ENCODE measurements at places on chromosomes 3 and 15. TPM values are rescaled to one million over a fixed set of nuclear protein-coding genes. Genes with fewer than 3 reads are reported as not detected.
A peak's percentile ranks its signal among the peaks of the same experiment; 100 is the strongest.

DNA sequence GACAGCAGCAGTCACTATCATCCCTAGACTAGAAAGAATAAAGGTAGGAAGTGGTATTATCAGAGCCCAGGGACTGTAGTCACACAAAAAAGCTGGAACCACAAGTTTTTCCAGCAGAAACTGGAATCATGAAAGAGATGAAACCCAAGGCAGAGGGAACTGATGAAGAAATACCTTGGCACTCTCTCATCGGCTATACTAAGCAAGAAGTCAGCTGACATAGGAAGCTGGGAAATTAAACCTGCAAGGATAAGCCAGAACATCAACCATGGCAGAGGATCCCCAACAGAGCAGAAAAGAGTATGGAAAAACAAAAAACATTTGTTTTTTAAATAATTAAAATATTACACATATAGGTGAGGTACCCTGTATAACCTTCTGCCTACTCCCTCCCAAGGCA, 86.5 kb downstream of the AQR start:
- no peak for DNase-seq
- H3K36me3 ChIP-seq, result peaks cover 63% of the 10 kb centered on the region
- H3K27me3 ChIP-seq, result no peaks in the 10 kb centered on the region

DNA sequence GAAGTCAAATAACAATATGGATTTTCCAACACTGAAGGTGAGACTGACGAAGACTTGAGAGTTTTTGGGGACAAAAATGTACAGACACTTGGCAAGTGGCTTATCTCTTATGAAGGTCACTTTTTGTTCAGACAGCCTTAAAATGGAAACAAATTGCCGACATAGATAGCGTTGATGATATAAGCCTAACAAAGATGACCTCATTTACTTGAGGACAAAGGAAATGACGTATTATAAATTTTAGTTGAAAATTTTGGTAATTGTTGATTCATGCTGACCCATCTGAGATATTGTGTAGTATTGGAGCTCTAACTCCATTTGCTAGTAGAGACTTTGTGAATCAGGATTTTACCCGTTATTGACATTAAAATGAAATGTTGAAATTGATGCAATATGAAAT, 168.3 kb downstream of the SPATA16 start:
- DNase-seq, result no peak
- no peaks in the 10 kb centered on the region for H3K27me3 ChIP-seq
- H3K4me1 ChIP-seq, result no peaks in the 10 kb centered on the region
- H3K27ac ChIP-seq, result no peak overlapping the region
- H3K36me3 ChIP-seq, result no peaks in the 10 kb centered on the region
- no peak overlapping the region for H3K4me3 ChIP-seq

- DNase-seq, result no peak
- H3K27ac ChIP-seq, result no peak overlapping the region
- H3K4me3 ChIP-seq, result no peak overlapping the region
Observed at GRCh38 chr3:40035177-40035576, 225.8 kb downstream of the MYRIP start.

GRCh38 chr3:172209333-172210321, 170.2 kb downstream of the FNDC3B start:
- no peak for DNase-seq
- no peak overlapping the region for H3K4me3 ChIP-seq
- no peaks in the 10 kb centered on the region for H3K36me3 ChIP-seq
- H3K27me3 ChIP-seq, result no peaks in the 10 kb centered on the region
- no peak overlapping the region for H3K27ac ChIP-seq
- no peaks in the 10 kb centered on the region for H3K4me1 ChIP-seq

- H3K4me3 ChIP-seq, result no peak overlapping the region
- no peaks in the 10 kb centered on the region for H3K27me3 ChIP-seq
- H3K36me3 ChIP-seq, result no peaks in the 10 kb centered on the region
- H3K4me1 ChIP-seq, result peaks cover 42% of the 10 kb centered on the region
Observed at GRCh38 chr15:80070840-80071239, 11.4 kb downstream of the ZFAND6 start.

DNA sequence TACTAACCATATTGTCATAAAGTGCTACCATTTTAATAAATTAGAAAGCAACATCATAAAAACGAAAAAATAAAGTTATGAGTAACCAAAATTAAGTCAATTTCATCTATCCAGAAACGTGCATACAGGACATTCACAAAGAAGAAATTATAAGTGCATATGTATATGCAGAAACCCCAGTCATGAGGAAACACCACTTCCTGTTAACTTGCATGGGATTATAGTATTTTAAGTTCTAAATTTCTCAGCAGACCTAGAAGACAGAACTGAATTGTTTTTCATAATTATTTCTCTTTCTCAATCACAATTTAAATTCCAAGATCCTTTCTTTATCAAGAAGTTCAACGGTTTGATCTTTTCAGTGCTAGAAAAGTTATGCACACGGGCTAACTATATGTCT, 1.4 kb upstream of the KBTBD8 start:
- H3K27me3 ChIP-seq, result no peaks in the 10 kb centered on the region
- DNase-seq, result no peak
- peaks cover 27% of the 10 kb centered on the region for H3K4me1 ChIP-seq
- no peak overlapping the region for H3K27ac ChIP-seq

DNA sequence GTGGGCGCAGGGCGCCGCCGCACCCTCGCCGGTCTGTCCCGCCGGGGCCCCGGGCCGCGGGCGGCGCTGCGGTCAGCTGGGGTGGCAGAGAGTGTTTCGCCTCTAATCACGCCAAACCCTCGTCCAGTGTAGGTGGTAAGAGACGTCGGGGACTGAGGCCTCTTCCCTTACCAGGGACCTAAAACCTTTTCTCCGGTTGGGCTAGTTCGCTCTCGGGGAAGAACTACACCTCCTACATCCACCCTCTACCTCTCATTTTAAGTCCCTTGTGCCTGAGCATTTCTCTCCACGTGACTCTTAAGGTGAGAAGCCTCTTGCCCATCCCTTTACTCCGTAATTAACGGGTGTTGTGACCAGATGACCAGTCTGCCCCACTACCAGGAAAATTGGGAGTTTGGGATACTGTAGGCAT, 520 bp downstream of the TMEM42 start:
- H3K36me3 ChIP-seq, result no peaks in the 10 kb centered on the region
- H3K27ac ChIP-seq, result peak overlapping the region; percentile 85
- peaks cover 13% of the 10 kb centered on the region for H3K4me1 ChIP-seq
- DNase-seq, result no peak
- H3K4me3 ChIP-seq, result peak overlapping the region; percentile 93

DNA sequence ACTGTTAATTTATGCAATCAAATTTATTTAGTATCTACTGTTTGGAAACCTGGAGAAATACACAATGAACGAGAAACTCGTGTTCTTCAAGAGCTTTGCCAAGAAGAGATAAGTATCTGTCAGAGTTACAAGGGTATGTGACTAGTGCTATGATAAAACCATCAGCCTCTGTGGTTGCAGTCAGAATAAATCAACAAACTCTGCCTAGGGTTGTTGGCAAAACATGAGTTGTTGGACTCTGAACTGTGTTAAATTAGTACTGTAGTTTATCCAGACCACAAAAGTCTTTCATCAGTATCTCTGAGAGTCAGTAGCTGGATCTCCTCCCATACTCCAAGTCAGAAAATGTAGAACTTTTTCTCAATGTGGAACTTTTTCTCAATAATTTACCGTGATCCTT, 918.4 kb downstream of the NAALADL2 start:
- no peak for DNase-seq
- H3K4me3 ChIP-seq, result no peak overlapping the region
- no peaks in the 10 kb centered on the region for H3K4me1 ChIP-seq
- H3K36me3 ChIP-seq, result no peaks in the 10 kb centered on the region
- H3K27ac ChIP-seq, result no peak overlapping the region

DNA sequence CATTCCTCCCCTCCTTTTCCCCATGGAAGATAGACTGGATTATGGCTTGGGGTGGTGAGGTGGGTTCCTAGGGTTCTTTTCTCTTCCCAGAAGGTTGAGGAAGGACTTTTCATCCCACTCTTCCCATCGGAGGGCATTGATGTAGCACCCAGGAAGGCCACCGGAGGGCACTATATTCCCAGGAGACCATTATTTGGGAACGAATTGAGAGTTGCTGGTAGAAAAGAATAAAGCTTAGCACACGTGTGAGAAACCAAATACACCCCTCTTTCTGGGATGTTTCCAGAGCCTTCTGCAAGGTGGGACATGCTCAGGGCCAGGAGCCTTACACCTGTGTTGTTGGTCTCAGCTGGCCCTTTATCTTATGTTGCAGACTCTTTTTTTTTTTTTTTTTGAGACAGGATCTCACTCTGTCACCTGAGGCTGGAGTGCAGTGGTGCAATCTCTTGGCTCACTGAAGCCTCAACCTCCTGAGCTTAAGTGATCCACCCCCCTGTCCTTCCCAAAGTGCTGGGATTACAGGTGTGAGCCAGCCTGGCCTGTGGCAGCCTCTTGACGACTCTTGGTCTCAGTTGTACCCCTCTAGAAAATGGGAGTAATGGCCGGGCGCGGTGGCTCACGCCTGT, 6.3 kb upstream of the CDC25A start:
- H3K27ac ChIP-seq, result no peak overlapping the region
- H3K4me3 ChIP-seq, result no peak overlapping the region
- peak; percentile 62 for DNase-seq
- H3K4me1 ChIP-seq, result peaks cover 7% of the 10 kb centered on the region

DNA sequence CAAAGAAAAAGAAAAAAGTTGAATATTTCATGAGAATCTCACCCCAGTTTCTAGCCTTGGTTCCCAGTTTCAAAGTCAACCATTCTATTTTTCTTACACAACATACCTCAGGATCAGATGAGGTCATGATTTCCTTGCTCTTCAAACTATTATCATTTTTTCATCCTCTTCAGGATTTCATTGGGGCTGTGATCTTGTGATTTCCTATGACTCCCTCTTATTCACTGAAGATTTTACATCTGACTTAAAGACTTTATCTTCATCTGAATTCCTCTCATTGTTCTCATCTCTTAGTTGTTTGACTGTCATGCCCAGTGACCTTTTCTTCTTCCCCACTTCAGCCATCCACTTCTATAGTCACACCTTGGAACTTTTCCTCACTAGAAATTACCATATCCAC, 3.1 kb upstream of the C3orf33 start:
- H3K27ac ChIP-seq, result no peak overlapping the region
- H3K4me1 ChIP-seq, result peaks cover 3% of the 10 kb centered on the region
- no peaks in the 10 kb centered on the region for H3K27me3 ChIP-seq
- no peak for DNase-seq

DNA sequence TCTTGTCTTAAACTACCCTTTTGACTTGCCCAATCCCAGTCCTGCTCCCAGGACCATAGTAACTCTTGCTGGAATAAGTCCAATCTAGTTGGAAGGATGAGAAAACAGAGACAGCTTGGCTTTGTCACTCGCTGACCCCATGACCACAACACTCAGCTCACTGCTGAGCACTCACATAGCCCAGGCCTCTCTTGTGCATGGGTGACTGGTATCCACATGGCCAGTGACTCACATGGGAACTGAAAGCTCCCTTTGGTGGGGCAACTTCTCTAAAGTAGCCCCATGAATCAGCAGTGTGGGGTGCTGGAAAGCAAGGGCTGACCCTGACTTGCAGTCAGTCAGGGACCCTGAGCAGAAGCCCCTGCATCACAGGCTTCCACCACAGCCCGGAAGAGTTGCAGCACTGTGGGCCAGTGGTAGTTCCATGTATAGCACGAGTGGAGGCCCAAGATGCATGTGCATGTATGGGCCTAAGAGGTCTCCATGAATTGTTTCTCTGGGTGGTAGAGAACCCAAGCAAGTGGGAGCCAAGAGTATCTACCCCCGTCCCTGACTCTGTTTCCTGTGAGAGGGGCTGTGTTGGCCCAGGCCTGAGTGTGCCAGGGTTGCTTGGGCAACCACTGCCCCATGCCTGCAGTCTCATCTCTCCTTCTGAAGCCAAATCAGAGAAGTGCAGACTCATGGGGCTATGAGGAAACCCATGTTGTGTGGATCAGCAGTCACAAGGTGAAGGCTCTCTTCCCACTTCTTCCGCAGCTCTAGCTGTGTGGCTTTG, 62.1 kb upstream of the XCR1 start:
- H3K4me1 ChIP-seq, result peaks cover 50% of the 10 kb centered on the region
- DNase-seq, result peak; percentile 52
- no peak overlapping the region for H3K27ac ChIP-seq
- H3K27me3 ChIP-seq, result no peaks in the 10 kb centered on the region
- H3K36me3 ChIP-seq, result no peaks in the 10 kb centered on the region

GRCh38 chr15:80558631-80559319, 136.3 kb upstream of the ABHD17C start:
- DNase-seq, result no peak
- no peak overlapping the region for H3K27ac ChIP-seq
- H3K4me3 ChIP-seq, result no peak overlapping the region

DNA sequence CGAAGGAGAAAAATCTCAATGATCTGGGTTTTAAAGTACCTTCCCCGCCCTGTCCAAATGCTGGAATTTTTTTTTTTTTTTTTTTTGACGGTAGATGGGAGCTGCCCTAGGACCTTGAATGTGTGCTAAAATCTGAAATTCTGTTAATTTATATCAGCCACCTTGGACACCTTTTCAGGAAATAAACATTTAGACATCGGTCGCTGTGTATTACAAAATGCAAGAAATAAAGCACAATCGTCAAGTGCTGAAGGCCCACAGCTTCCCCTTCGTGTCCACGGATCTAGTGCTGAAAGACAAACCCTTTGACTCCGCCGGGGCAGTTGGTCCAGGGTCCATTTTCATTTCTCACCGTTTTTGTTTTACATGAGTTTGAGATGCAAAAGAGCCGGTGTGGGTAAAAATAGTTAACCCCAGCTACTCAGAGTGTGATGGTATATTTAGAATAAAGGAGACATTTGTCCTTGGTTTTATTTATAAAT, 90.2 kb upstream of the CHD2 start:
- peak; percentile 67 for DNase-seq
- H3K27ac ChIP-seq, result peak overlapping the region; percentile 99
- H3K4me1 ChIP-seq, result peaks cover 25% of the 10 kb centered on the region
- no peaks in the 10 kb centered on the region for H3K27me3 ChIP-seq

GRCh38 chr15:57551715-57552677, 39.7 kb upstream of the MYZAP start:
- no peak overlapping the region for H3K27ac ChIP-seq
- no peaks in the 10 kb centered on the region for H3K4me1 ChIP-seq
- no peak overlapping the region for H3K4me3 ChIP-seq
- no peaks in the 10 kb centered on the region for H3K36me3 ChIP-seq
- no peak for DNase-seq

GRCh38 chr3:121834157-121834670, 646 bp downstream of the IQCB1 start:
- peaks cover 12% of the 10 kb centered on the region for H3K36me3 ChIP-seq
- H3K4me3 ChIP-seq, result peak overlapping the region; percentile 83
- peak overlapping the region; percentile 88 for H3K27ac ChIP-seq
- H3K4me1 ChIP-seq, result peaks cover 22% of the 10 kb centered on the region
- H3K27me3 ChIP-seq, result no peaks in the 10 kb centered on the region

The FBXO40 gene
- not detected for total RNA-seq

The ISLR gene
- not detected for total RNA-seq

The TLR9 gene
- 21.0 TPM for total RNA-seq

The GOLGA8G gene
- total RNA-seq, result not detected

The SLC24A5 gene
- not detected for total RNA-seq

The ZNF770 gene
- total RNA-seq, result 45.8 TPM

The ITGA11 gene
- not detected for total RNA-seq

The XIRP1 gene
- total RNA-seq, result not detected

The STX19 gene
- not detected for total RNA-seq

The PLD1 gene
- total RNA-seq, result 0.52 TPM

The CFAP100 gene
- total RNA-seq, result not detected

Measured in B cell (primary cell).